Right cardiac atrium (tissue), 5 donors: ENCODE measurements at places on chromosomes 12 and 14.

GRCh38 chr14:69214393-69214792 lies 23.1 kb downstream of the EXD2 start:
- DNase-seq = no peak

DNA sequence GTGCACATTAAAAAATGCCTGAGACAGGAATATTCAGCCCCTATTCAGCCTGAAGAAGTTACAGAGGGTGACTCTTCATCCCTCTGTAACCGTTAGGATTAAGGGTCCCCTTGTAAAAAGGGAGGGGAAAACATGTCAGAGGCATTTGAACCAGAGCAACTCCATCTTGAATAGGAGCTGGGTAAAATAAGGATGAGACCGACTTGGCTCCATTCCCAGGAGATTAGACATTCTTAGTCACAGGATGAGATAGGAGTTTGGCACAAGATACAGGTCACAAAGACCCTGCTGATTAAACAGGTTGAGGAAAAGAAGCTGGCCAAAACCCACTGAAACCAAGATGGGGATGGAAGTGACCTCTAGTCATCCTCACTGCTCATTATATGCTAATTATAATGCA lies 19.9 kb upstream of the MDM1 start:
- no peak for DNase-seq

DNA sequence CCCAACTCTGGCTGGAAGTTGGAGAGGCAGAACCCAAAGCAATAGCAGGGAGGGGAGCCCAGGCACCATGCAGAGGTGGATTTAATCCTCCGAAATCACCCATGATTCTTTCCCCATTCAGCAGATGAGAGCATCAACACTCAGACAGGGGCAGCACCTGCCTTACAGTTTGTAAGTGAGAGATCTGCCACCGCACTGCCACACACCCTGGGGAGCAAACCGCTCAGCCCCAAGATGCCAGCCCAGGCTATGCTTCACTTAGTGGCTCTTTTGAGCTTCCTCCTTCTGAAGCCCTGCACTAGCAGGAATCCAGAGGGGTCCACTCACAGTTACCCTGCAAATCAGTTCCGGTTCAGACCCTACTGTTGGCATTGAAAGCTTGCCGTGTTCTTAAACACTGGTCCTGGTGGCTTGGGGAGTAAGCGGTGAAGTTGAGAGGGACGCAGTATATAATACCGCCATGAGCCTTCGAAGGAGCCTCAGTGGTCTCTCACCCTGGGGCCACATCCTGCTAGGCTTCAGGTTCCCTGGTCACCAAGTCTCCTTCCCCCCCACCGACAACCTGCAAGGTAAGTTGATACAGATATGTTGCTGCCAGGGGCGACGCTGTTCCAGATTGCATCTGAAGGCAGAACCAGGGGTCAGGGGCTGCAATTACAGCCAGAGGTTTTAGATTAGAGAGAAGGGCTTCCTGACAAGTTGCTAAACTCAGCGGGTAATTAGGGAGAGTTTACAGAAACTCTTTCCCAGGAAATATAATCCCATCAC lies 72.0 kb upstream of the CCND2 start:
- no peak for DNase-seq

DNA sequence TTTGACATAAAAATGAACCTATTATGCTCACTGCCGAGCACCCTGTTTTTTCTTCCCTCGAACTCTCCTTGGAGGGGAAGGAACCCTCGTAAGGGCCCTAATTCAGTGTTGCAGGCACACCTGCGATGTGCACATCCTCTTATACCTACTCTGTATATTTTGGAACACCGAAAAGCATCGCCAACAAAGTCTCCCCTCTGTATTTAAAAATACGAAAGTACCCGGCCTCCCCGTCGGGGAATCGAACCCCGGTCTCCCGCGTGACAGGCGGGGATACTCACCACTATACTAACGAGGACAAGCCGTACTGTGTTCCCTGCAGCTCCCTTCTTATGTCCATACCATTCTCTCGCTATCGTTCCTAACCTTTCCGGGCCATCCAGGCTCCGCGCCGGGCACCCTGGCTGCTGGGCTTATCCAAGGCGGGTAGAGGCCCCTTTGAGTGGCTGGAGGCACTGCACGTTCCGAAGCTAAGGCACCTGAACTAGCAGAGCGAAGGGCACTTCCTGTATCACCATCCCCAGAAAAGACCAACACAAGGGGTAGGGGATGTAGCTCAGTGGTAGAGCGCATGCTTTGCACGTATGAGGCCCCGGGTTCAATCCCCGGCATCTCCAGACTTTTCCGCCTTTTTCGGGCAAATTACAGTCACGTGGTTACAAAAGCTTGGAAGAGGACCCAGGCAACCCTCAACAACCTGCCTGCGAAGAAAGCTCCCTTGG lies 25.1 kb upstream of the UBC start:
- DNase-seq = peak; percentile 93

GRCh38 chr12:53208877-53209463 lies 1.9 kb upstream of the ITGB7 start:
- DNase-seq = no peak

DNA sequence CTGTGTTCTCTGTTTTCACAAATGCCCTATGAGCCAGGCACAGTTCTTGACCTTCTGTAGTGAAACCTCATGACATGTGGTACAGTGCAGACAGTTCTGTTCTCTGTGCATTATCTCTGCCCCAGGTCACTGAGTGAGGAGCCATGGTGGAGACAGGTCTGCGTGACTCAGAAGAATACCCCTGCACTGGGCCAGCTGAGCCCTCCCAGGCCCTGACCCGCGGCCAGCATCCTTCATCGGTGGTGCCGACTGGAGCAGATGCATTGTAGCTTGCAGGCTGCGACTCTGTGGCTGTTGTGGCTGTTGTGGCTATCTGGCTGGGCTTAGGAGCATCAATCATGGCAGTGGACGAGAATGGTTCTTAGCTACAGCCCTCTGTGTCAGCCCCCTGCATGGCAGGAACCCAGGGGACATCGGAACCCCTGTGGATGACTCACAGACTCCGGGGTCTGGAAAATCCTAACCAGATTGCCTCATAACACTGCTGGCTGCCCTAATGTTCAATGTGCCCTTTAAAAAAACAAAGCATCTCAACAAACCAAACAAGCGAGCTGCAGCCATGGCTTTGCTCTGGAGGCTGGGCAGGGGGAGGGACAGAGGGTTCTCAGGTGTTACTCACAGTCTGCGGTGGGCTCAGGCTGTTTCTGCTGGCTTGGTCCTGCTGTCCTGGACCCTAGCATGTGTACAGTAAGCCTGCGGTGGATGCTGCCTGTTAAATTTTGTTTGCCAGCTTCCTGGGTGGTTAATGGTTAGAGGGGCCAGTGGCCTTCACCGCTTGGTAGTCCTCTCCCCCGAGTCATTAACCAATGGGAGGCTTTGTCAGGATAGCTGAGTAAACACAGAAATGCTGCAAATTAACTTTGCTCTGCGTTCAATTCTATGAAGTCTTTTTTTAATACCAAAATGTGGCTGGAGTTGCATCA lies at the start of gene SERPINA6:
Gene SERPINA6 (minus strand): TSS at position 689 of the 923 bp plus-strand sequence. CDS start 8,688 bp downstream, outside the sequence.
- DNase-seq = peak; percentile 55

DNA sequence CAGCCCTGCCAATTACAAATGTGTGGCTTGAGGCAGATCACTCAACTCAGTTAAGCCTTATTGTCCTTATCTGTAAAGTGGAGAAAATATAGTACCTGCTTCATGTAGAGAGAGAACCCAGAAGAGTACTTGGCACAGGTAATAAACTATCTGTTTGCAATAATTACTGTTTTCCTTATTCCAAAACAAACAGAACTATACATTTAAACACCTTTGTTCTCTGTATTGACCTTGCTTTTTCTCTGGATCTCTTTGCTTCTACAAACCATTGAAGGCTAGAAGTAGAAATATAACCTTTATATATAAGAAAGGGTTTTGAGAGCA lies 70.8 kb upstream of the SRSF5 start:
- DNase-seq = no peak

GRCh38 chr14:66111891-66112290 lies 374.3 kb upstream of the CCDC196 start:
- no peak for DNase-seq

DNA sequence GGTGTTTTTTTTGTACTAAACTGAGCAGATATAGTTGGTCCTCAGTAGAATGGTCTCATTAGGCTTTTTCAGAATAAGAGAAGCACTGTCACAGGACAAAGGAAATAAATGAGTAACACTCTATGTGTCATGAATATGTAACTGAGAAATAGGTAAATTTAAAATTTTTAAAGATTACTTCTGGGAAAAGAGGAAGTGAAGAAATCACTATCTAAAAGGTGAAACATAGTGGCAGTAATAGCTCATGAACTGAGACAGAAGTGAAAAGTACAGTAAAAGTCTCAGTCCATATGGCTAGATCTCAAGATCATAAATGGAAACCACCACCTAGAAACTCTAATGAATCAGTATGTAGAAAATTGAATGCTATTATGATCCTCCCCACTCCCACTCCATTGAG lies 89.3 kb upstream of the TTC7B start:
- no peak for DNase-seq

GRCh38 chr14:77459072-77459723 lies 1.3 kb downstream of the AHSA1 start:
- DNase-seq = no peak

DNA sequence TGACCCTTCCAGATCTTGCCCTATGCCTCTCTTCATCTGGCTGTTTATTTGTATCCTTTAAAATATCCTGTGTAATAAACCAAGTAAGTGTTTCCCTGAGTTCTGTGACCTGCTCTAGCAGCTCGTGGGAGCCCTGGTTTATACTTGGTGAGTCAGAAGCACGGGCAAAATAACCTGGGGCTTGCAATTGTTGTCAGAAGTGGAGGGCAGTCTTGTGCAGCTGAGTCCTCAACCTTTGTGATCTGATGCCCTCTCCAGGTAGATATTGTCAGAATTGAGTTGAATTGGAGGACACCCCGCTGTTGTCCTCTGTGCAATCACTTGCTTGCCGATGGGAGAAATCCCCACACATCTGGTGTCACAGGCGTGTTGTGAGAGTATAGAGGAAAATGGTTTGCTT lies 62.5 kb upstream of the PRICKLE1 start:
- DNase-seq = no peak

DNA sequence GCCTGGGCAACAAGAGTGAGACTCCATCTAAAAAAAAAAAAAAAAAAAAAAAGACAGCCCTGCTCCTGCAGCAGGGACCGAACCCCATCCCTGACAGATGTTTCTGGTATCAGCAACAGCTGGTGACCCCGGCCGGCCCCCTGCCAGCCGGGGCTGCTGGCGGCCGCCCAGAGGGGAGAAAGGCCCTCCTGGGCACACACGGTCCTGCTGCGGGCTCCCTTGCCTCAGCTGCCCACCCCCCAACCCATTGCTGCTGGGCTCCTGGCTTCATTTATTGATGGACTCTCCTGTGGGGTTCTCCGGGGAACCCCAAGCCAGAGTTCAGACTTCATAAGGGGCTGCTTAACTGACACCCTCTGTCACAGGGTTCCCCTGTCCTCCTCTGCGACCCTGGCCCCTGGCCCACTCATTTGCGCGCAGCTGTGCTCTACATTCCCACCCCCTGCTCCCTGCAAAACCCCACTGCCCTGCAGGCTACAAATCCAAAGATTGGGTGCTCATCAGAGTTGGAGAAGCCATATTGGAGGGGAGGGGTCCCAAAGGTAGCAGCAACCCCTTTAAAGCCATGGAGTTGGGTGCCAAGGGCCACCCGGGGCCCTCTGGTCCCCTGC lies 103.6 kb upstream of the RTL1 start:
- DNase-seq = no peak

GRCh38 chr12:87866578-87867292 lies 162.5 kb downstream of the C12orf50 start:
- DNase-seq = no peak

DNA sequence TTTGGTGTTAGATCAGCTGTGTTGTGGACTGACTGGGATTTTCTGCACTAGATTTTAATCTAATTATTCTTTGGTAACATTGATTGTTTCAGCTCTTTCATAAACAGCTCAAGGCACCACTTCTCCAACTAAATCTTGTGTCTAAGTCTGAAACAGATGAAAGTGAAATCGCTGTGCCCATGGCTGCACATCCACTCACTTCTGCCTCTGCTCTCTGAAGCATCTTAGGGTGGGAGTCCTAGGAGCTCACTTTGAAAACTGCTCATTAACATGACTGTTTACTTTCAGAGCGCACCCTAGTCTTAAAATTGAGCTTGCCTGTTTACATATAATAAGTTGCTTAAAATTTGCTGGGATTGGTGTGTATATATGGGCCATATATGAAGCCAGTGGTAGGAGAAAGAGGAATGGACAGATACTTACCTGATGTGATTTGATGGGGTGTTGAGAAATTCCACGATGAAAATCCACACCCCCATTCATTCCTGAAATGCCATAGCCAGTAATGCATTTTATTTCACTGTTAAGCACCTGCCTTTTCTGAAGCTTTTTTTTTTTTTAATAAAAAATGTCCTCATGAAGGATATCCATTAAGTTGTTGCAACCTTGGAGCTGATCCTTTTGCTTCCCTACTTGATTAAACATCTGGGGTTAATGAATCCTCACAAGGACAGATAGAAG lies 52.8 kb downstream of the PPFIBP1 start:
- no peak for DNase-seq

DNA sequence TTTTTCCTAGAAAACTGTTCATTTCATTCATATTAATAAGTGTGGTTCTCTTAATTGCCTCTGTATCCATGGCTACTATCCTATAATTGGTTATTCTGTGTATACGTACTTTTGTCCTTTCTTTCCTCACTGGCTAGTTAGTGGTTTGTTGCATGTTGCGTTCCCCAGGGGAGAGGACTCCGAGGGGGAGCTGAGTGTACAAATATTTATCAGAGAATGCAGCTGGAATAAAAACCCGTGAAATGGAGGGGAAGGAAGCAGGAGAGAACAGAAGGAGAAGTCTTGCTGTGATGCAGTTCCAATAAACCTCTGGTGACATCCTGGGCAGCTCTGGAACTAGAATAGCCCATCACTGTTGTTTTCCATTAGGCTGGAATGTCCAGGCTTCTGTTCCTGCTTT lies 117.1 kb upstream of the RGS6 start:
- no peak for DNase-seq

DNA sequence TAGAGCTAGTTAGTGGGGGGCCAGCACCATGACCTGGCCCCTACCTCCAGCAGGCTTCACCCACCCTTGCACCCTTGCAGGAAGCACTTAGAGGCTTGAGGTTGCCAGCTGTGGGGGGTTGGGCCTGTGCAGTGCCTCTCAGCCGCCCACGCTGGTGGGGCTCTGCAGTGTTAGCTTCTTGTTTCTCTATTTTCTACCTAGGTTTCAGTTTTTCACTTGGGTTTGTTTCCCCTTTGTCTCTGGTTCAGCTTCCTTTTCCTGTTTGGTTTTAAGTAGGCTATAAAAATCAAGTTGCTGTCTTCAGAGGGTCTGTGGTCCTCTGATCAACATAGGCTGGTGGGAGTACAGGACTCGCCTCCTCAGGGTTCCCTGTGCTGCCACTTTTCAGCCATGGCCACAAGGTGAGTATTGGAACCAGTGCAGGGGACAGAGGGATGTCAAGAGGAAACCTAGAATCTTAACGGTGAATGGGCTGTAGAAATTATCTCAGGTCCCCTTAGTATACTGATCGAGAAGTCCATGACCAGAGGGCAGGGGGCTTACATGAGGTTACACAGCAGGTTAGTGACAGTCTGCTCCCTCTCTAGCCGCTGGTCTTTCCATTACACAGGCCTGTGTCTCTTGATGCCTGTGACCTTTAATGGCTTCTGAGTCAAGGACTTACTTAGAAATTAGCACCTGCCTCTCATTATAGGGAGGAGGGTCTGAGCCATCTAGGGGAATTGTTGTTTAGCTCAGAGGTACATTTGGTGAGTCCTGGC lies at the start of gene EVL:
Gene EVL (plus strand): TSS at position 312 of the 761 bp plus-strand sequence. CDS start 79 bp downstream, at position 391.
- DNase-seq = peak; percentile 66

GRCh38 chr12:97960741-97961608 lies 498.4 kb downstream of the RMST start:
- no peak for DNase-seq

GRCh38 chr12:44389038-44389437 lies 487.1 kb downstream of the NELL2 start:
- DNase-seq = no peak
